ENCODE measurements at places on chromosomes 6 and 20.

- DNase-seq, result no peak
Measured at GRCh38 chr6:36594816-36595643, 868 bp downstream of the SRSF3 start.

DNA sequence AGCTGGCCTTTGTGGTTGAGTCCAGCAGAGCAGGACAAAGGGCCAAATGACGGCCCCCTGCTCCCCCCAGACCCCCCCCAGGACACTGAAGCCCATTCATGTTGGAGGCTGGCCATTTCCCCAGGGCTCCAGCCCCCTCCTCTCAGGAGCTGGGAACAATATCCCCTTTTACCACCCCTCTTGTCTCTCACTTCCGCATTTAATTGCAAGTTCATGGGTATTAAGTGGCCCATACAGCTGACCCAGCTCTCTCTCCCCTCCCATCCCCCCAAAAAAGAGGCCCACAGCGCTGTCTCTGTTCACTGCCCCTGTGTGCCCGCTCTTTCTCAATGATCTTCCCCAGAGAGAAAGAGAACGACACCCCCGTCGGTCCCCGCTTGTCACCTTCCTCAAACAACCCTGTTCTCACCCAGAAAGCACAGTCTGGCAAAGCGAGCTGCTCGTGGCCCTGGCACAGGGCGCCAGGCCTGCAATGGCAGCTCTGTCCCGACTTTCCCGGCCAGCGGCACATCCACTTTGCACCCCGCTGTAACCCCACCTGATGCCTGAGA, 30.4 kb downstream of the PREX1 start:
- no peak for DNase-seq

- no peak for DNase-seq
Measured at GRCh38 chr6:169991913-169992312, 240.5 kb downstream of the ERMARD start.

DNA sequence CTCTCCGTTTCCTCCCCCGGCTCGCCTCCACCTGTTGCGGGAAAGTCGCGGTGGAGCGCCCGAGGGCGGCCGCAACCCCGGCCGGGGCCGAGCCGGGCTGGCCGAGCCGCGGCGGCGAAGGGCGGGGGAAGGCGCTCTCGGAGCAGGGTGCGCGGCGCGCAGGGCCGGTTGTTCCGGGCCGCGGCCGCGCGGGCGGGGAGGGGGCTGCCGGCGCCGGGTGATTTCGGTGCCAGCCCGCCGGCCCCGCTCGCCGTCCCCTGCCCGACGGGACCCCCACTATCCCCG, 235 bp downstream of the MAP7 start:
- DNase-seq, result peak; percentile 3

DNA sequence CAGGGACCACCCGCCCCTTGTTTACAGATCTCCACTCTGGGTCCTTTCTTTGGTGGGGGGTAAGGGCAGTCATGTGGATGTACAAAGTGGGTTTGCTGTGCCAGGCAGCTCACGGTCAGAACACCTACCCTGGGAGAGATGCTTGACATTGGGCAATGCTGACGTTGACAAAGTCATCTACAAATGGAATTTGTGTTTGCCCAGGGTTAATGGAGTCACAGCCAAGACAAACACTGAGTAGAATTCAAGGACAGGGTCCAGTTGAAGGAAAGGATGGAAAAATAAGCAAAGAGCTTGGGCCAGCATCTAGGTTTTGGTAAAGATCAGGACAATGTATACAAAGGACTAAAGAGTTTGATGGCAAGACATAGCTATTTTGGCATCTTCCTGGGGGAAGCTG, 54.7 kb downstream of the MOCS1 start:
- DNase-seq, result no peak

DNA sequence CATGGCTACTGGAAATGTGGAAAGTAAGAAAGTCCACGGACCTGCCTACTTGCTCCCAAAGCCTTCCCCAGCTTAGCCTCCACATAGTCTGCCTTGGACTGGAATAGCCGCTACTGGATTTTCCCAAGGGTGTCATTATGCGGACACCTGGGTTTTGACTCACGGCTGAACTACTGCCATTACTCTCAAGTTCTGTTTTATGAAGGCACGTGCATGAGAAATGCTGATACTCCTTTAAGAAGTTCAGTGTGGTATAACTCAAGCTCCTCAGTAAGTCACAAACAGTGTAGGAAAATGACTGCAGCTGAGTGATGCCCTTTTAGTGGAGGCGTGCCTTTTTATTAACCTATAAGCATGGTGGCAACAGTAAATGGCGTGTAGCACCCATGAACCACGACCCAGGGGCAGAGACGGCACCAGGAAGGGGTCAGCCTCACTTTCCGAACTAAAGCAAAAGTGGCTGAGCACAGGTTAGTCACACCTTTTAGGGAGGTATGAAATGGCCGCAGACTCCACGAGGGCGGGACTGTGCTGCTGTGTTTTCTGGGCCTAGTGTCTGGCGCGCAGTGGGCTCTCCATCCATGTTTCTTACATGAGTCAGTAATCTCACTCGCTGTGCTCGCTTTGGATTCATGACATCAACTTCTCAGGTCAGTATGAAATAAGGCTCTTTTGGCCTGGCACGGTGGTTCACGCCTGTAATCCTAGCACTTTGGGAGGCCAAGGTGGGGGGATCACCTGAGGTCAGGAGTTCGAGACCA, 23.9 kb downstream of the PSMG4 start:
- no peak for DNase-seq

DNA sequence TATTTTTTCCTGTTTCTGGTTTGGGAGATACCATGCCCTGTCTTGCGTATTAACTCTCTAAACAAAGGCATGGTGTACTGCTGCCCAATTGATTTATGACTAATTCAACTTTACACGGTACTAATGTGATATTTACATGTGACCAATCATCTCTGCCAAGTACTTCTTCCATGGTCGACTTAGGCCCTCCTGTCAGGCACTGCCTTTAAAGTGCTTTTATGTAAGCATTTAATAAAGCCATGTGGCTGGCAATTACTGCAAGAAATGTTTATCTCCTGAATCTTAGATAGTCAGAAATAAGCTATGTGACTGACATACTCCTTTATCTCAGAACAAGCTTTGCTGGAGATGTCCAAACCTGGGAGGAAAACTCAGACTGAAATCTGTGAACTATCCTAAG, 323.4 kb downstream of the BTBD3 start:
- DNase-seq, result no peak

DNA sequence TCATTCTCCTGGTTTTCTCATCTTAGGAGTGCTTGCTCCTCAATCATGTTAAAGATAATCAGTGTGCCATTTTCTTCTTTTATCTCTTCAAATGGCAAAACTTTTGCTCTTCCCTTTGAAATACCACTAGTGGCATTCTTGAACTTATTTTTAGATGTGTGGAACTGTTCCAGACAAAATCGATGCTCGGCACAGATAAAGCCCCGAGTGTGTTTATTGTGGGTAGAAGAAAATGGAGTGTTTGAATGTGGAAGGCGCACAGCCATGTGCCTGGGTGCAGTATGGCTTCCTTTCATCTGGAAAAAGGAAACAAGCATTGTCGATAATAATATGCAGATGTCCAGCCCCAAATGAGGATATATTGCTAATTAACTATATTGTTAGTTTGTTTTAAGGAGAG, 42.4 kb downstream of the ISM1 start:
- no peak for DNase-seq

- DNase-seq, result no peak
Measured at GRCh38 chr20:17825252-17825959, 125.6 kb downstream of the BANF2 start.

DNA sequence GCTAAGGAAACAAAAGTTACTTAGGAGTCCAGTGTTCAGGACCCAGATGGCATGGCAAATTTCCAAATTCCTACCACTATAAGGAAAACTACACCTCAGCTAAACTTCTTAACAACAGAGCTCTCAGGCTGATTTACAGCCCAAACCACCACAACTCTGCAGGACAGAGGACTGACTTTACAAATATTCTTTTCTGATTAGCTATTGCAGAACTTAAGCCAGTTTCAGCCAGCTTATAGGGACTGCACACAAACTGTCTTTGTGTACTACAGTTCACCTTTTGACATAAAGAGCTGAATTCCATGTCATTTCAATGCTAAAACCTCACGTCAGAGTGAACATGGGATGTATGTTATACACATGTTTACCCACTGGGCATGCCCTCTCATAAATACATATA, 305.4 kb downstream of the KHDRBS2 start:
- DNase-seq, result no peak

DNA sequence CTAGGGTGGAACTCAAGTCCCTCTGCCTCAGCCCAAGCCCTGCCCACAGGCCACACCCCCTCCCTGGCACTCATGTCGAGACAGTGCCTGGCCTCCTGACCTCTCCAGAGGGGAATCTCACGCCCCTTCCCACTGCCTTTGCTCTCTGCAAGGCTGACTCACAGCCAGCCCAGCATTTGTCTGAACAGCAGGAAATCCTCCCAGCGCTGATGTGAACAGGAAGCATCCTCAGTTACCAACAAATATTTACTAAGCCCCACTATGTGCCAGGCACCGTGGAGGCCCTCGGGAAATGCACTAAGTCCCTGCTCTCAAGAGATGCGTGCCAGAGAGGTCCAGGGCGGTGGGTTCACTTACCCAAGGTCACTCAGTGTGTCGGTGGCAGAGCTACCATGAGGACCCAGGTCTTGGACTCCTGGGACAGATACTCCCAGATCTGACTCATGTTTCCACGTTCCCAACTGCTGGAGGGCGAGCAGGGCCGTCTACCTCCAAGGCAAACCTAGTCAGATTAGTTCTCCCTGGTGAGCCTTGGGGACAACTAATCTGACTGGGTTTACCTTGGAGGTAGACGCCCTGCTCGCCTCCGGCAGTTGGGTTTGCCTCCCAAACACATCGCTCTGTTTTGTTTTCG, 7.8 kb downstream of the ADA start:
- no peak for DNase-seq
